Ovary (tissue), 10 donors: ENCODE measurements at places on chromosomes 7 and 10. TPM values are rescaled to one million over a fixed set of nuclear protein-coding genes. Genes with fewer than 3 reads are reported as not detected.

- peak; percentile 17 for DNase-seq
- H3K27ac ChIP-seq, result no peak overlapping the region
- H3K36me3 ChIP-seq, result no peaks in the 10 kb centered on the region
- no peaks in the 10 kb centered on the region for H3K4me1 ChIP-seq
- H3K27me3 ChIP-seq, result no peaks in the 10 kb centered on the region
These were observed 2.4 kb upstream of the TAS2R38 start for GRCh38 chr7:141975806-141976523.

GRCh38 chr10:83250396-83250795 lies 888.9 kb upstream of the GHITM start:
- H3K36me3 ChIP-seq, result no peaks in the 10 kb centered on the region
- H3K27ac ChIP-seq, result no peak overlapping the region
- H3K4me1 ChIP-seq, result peaks cover 3% of the 10 kb centered on the region
- H3K4me3 ChIP-seq, result no peak overlapping the region
- no peaks in the 10 kb centered on the region for H3K27me3 ChIP-seq

DNA sequence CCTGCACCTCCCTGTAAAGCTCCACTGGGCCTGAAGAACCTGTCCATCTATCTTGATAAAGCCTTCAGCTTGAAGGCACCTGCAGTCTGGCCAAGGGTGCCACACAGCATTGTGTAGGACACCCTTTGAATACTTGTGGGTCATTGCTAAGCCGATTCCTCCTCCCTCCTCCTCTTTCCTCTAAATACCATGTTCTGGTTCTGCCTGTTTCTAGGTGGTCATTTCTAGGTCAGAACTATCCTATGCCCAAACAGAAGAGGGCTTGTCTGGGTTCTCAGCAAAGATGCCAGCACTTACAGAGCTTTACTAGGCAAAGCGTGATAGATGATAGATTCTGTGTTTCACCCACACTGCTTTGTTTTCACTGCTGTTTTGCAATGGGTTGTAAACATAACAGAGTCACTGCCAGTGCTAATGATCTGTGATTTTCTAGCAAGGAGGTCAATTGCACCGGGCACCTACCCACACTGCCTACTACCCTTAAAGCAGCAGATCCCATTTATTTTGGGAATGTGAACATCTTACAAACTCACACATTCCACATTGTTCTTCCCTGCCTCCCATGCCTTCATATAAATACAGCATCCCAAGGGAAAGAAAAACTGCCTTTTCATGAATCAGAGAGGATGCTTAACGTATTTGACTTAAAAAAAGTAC lies 279.1 kb upstream of the PITRM1 start:
- no peak overlapping the region for H3K4me3 ChIP-seq
- H3K4me1 ChIP-seq, result peaks cover 2% of the 10 kb centered on the region
- no peaks in the 10 kb centered on the region for H3K27me3 ChIP-seq
- no peak overlapping the region for H3K27ac ChIP-seq

PLXDC2 gene
- 43.4 TPM for total RNA-seq

GRCh38 chr10:71039551-71039950 lies 151.2 kb upstream of the PCBD1 start:
- H3K4me3 ChIP-seq, result no peak overlapping the region
- no peaks in the 10 kb centered on the region for H3K4me1 ChIP-seq
- H3K27me3 ChIP-seq, result no peaks in the 10 kb centered on the region
- H3K27ac ChIP-seq, result no peak overlapping the region

- H3K4me1 ChIP-seq, result no peaks in the 10 kb centered on the region
- H3K36me3 ChIP-seq, result no peaks in the 10 kb centered on the region
- no peak for DNase-seq
These were observed 199.9 kb upstream of the DPP6 start for GRCh38 chr7:153852261-153852660.

CCDC186 gene
- total RNA-seq, result 16.4 TPM

DNA sequence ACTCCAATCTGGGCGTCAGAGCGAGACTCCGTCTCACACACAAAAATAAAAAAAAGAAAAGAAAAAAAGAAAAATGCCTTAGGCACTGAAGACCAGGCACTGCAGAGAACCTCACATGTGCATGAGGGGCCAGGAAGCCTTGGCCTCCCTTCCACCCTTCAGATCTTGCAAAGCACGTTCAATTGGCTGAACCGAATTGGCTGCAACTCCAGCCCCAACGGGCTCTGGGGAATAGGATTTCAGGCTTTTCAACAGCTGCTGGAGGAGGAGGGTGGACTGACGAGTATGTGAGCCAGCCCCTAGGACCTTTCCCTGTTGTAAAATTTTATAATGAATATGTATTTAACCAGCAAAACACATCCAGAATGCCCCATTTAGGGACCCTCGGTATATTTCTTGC lies 16.7 kb downstream of the TMEM120A start:
- no peak overlapping the region for H3K4me3 ChIP-seq
- H3K4me1 ChIP-seq, result peaks cover 17% of the 10 kb centered on the region
- peak overlapping the region; percentile 58 for H3K27ac ChIP-seq
- no peaks in the 10 kb centered on the region for H3K27me3 ChIP-seq
- peak; percentile 87 for DNase-seq
- H3K36me3 ChIP-seq, result no peaks in the 10 kb centered on the region

DNA sequence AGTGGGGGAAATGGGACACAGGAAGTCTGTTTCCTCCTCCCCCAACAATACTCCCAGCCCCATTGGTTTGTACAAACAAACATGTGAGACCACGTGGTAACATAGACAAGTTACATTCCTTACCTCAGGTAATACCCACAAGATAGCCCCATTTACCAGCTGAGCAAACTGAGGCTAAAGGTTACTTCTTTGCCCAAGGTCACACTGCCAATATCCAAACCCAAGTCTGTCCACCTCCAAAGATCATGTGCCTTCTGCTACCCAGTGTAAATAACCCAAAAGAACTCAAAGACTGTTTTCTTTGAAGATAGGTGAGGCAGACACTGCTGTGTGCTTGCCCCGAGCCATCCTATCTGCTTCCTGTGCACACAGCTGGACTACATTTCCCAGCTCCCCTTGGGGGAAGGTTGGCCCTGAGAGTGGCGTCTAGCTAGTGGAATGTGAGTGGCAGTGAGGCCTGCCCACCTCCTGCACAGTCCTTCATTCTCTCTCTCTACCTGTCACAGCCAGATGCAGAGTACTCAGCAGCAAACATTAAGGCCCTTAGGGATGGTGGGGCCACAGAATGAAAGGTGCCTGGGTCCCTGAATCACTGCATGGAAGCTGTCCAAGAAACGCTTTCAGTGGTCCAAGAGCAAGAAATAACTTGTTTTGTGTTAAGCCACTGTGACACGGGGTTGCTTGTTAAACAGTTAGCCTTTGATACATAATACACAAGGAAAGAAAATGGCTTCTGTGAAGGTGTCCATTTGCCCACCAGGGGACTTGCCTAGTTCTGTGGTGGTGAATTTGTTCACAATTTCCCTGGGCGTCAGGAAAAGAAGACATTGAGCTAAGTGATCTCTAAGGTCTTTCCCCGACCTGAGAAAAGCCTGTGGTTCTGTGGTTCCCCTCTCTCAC lies 257.7 kb upstream of the NFE2L3 start:
- H3K36me3 ChIP-seq, result no peaks in the 10 kb centered on the region
- DNase-seq, result no peak
- H3K27me3 ChIP-seq, result no peaks in the 10 kb centered on the region
- H3K27ac ChIP-seq, result no peak overlapping the region

- H3K27ac ChIP-seq, result no peak overlapping the region
- no peak for DNase-seq
- H3K4me1 ChIP-seq, result no peaks in the 10 kb centered on the region
- no peak overlapping the region for H3K4me3 ChIP-seq
- no peaks in the 10 kb centered on the region for H3K36me3 ChIP-seq
- H3K27me3 ChIP-seq, result no peaks in the 10 kb centered on the region
These were observed 15.8 kb upstream of the SAR1A start for GRCh38 chr10:70186090-70186489.

DNA sequence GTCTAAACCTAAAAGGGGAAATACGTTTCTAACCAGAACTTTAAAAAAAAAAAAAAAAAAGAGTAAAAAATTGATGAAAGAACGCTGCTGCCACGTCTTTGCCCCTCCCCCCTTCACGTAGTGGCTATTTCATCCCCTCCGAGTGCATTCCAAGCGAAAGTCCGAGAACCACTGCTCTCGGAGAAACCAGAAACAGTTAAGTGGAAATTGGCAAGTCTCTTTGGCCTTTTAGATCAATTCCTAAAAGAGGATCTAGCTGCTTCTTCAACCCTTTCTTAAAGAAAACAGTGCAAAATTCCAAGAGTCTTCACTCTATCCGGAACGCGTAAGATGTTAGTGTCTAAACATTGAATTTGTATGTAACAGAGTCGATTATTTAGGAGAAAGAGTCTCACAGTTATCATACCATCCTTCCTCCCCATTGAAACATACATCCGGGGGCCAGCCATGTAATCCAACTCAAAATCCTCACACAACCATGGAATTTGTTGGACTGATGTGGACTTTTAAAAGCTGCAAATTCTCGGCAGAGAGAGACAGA lies 1.1 kb downstream of the P4HA1 start:
- peak overlapping the region; percentile 49 for H3K4me3 ChIP-seq
- peak overlapping the region; percentile 99 for H3K27ac ChIP-seq
- H3K36me3 ChIP-seq, result no peaks in the 10 kb centered on the region
- H3K4me1 ChIP-seq, result peaks cover 7% of the 10 kb centered on the region
- H3K27me3 ChIP-seq, result no peaks in the 10 kb centered on the region

CHCHD2 gene
- 268 TPM for total RNA-seq

RGR gene
- total RNA-seq, result not detected

- peaks cover 3% of the 10 kb centered on the region for H3K4me1 ChIP-seq
- no peaks in the 10 kb centered on the region for H3K27me3 ChIP-seq
- H3K4me3 ChIP-seq, result peak within 1 kb of the TSS; percentile 55
- H3K27ac ChIP-seq, result no peak within 1 kb of the TSS
- DNase-seq, result peak; percentile 60
- H3K36me3 ChIP-seq, result no peaks in the 10 kb centered on the region
These were observed at the start of gene TES for GRCh38 chr7:116210345-116211005. TES (plus strand) TSS chr7:116210539; CDS start chr7:116210708, 169 bp downstream.

DNA sequence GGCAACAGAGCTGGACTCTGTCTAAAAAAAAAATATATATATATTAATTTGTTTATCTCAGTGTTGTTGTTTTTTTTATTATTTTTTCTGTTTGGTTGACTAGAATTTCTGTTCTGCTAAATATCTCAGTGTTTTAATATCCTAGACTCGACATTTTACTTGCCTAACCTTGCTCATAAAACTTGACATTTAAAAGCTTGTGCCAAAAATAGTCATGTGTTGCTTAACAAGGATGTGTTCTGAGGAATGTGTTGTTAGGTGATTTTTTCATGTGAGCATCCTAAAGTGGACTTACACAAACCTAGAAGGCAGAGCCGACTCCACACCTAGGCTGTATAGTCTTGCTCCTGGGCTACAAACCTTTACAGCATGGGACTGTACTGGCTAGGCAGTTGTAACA lies 23.1 kb downstream of the NRBF2 start:
- no peak for DNase-seq
- H3K4me1 ChIP-seq, result no peaks in the 10 kb centered on the region
- H3K27me3 ChIP-seq, result no peaks in the 10 kb centered on the region
- no peak overlapping the region for H3K27ac ChIP-seq
- H3K4me3 ChIP-seq, result no peak overlapping the region

SLC26A3 gene
- not detected for total RNA-seq

GRCh38 chr7:25851332-25852210 lies 300.4 kb upstream of the NFE2L3 start:
- DNase-seq, result peak; percentile 89
- peaks cover 20% of the 10 kb centered on the region for H3K4me1 ChIP-seq
- peak overlapping the region; percentile 21 for H3K4me3 ChIP-seq
- peak overlapping the region; percentile 68 for H3K27ac ChIP-seq
- no peaks in the 10 kb centered on the region for H3K27me3 ChIP-seq

DNA sequence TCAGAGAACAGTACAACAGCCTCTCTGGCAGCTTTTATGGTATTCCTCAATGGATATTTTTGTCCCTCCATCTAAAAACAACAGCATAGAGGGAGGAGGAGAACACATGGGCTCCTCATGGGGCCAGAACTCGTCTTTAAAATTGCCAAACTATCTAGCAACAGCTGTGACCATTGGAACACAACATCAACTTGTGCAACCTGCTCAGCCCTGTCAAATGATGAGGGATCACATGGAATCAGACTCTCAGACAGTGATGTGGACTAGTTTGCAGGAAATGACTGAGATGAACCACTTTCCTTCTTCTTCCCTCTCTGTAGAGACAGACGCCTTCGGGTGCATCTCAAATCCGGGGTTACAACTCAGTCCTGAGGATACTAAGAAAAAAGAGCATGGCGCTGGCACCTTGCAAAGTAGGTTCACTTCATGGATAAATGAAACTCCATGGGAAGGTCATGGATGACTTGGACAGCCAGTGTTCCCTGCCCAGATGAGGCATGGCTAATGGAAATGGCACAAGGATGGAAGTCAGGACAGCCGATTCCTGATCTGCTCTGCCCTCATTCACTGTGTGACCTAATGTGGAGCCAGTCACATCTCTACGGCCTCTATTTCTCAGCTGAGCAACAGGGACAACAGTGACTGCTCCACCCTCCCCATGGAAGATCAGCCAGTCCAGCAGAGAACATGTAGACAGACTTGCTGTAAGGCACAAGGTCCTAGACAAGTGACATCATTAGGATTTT lies 24.6 kb upstream of the DGKI start:
- no peak for DNase-seq
- H3K36me3 ChIP-seq, result no peaks in the 10 kb centered on the region
- peaks cover 11% of the 10 kb centered on the region for H3K4me1 ChIP-seq
- H3K27me3 ChIP-seq, result no peaks in the 10 kb centered on the region
- no peak overlapping the region for H3K27ac ChIP-seq

GRCh38 chr7:98252425-98253054 lies 508 bp upstream of the TECPR1 start:
- peaks cover 10% of the 10 kb centered on the region for H3K4me1 ChIP-seq
- H3K27ac ChIP-seq, result no peak overlapping the region
- peak overlapping the region; percentile 85 for H3K4me3 ChIP-seq
- no peaks in the 10 kb centered on the region for H3K27me3 ChIP-seq

IL15RA gene
- total RNA-seq, result 3.2 TPM

- no peak for DNase-seq
- H3K36me3 ChIP-seq, result no peaks in the 10 kb centered on the region
- no peaks in the 10 kb centered on the region for H3K27me3 ChIP-seq
- no peak overlapping the region for H3K4me3 ChIP-seq
- H3K27ac ChIP-seq, result no peak overlapping the region
These were observed 267.7 kb upstream of the SEMA3A start for GRCh38 chr7:84462259-84462658.

VAX1 gene
- not detected for total RNA-seq

BEND7 gene
- 14.4 TPM for total RNA-seq

DNA sequence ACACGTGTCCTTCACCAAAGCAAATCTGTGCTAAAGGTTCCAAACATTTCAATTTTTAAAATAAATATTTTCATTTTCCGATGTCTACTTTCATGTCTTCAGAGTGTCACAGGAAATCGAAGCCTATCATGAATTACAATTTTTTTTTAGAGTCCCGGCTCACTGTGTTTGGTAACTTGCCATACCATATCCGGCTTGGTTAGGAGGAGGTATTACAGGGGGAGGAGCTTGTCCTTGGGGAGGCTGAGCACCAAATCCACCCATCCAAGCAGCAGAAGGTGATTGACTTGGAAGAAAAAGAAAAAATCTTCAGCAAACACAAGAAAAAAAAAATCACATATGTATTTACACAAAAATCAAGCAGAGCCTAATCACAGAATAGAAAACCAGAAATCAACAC lies 21.3 kb downstream of the TIAL1 start:
- no peak overlapping the region for H3K27ac ChIP-seq
- DNase-seq, result no peak
- H3K4me3 ChIP-seq, result no peak overlapping the region
- H3K36me3 ChIP-seq, result no peaks in the 10 kb centered on the region
